ENCODE measurements at places on chromosomes 3 and 15.

GRCh38 chr3:126340081-126340511 lies 17.1 kb downstream of the KLF15 start:
- no peak overlapping the region for H3K4me3 ChIP-seq
- H3K36me3 ChIP-seq, result no peaks in the 10 kb centered on the region
- no peaks in the 10 kb centered on the region for H3K4me1 ChIP-seq
- no peak for DNase-seq

- no peak overlapping the region for H3K4me3 ChIP-seq
- no peaks in the 10 kb centered on the region for H3K36me3 ChIP-seq
- H3K27ac ChIP-seq, result no peak overlapping the region
- DNase-seq, result no peak
- no peaks in the 10 kb centered on the region for H3K4me1 ChIP-seq
- no peaks in the 10 kb centered on the region for H3K27me3 ChIP-seq
Observed at GRCh38 chr3:133377396-133377795, 22.5 kb upstream of the BFSP2 start.

DNA sequence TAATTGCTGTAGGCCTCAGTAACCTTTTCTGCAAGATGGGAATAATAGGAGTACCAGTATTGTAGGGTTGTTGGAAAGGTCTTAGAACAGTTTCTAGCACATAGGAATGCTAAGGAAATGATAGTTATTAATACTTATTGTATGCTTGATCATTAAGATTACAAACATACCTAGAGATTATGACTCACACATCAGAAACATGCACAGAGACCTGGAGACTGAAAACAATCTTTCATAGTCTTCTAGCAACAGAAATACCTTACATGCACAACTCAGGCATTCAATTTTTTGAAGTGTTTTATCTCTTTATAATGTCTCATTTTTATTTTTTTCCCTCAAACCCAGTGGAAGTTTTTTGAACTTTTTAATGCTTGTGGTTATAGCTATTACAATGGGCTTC lies 104.4 kb upstream of the ZBTB20 start:
- H3K36me3 ChIP-seq, result no peaks in the 10 kb centered on the region
- no peaks in the 10 kb centered on the region for H3K27me3 ChIP-seq
- no peak overlapping the region for H3K27ac ChIP-seq

DNA sequence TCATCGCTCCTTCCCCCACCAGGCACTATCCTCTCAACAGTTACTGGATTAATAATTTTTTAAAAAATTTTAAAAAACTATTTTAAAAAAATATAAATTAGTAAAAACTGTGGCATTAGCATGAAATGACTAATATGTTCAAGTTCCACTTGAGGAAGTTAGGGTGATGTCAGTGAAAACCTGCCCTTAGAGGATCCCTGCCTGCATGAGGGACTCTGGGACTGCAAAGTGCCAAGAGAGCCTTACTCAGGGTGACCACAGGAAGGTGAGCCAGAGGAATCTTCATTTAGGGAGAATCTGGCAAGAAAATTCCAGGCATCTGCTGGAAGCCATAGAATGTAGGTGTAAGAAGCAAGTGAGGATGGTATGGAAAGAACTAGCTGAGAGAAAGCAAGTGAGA lies 157.7 kb upstream of the BCL6 start:
- peaks cover 8% of the 10 kb centered on the region for H3K27me3 ChIP-seq
- DNase-seq, result no peak
- H3K36me3 ChIP-seq, result no peaks in the 10 kb centered on the region
- H3K4me1 ChIP-seq, result peaks cover 3% of the 10 kb centered on the region

DNA sequence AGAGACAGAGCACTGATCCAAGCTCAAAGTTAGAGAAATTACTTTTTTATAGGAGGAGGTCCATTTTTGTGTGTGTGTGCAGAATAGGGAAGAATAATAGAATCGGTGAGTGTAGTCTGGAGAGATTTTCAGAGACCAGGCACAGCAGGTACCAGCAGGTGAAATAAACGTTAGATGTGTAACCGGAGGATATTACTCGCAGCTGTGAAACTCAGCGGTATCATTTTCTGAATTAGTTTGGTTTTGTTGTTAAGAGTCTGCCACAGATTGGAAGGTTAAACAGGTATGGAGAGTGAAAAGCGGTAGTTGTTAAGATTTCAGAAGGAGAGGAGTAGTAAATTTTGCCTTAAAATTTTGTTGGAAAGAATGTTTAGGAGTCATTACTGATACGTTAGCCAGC lies 69.9 kb downstream of the RGMA start:
- H3K27me3 ChIP-seq, result no peaks in the 10 kb centered on the region
- no peak overlapping the region for H3K4me3 ChIP-seq
- peak overlapping the region; percentile 76 for H3K27ac ChIP-seq
- H3K36me3 ChIP-seq, result peaks cover 83% of the 10 kb centered on the region
- DNase-seq, result no peak

DNA sequence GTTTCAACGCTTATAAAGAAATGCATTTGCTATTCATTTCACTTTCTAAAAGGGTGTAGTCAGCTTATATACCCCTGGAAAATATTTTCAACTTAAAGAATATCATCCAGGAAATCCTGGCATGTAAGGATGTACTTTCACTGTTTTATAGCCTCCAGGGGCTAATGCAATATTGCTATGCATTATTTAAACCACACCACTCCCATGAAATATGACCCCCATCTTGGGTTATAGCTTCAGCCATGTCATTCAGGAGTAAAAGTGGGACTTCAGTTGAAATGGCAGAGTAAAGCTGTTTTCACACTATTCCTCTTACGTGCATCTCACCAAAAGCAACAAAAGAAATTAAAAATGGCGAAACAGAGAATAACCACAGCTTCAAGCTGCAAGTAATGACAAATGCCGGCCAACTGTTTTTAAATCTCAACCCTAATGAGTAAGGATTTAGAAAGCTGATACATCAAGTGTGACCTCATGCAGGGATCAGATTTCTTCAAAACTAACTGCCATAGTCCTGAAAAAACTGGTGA lies 84.5 kb downstream of the COL6A6 start:
- no peaks in the 10 kb centered on the region for H3K36me3 ChIP-seq
- no peak overlapping the region for H3K4me3 ChIP-seq
- DNase-seq, result no peak
- no peaks in the 10 kb centered on the region for H3K4me1 ChIP-seq

GRCh38 chr3:4493014-4493940 lies at the start of gene ITPR1:
TSS of gene ITPR1 (plus strand) at chr3:4493348. CDS start at chr3:4516492, 23,144 bp downstream.
- H3K27ac ChIP-seq, result peak within 1 kb of the TSS; percentile 85
- peaks cover 15% of the 10 kb centered on the region for H3K36me3 ChIP-seq
- DNase-seq, result peak; percentile 97
- H3K4me1 ChIP-seq, result peaks cover 33% of the 10 kb centered on the region

- H3K4me3 ChIP-seq, result peak overlapping the region; percentile 73
- peak overlapping the region; percentile 52 for H3K27ac ChIP-seq
- DNase-seq, result no peak
- no peaks in the 10 kb centered on the region for H3K36me3 ChIP-seq
Observed at GRCh38 chr3:27681249-27681748, 40.8 kb downstream of the EOMES start.

GRCh38 chr15:38207621-38208020 lies 45.0 kb upstream of the SPRED1 start:
- no peak for DNase-seq
- H3K4me1 ChIP-seq, result no peaks in the 10 kb centered on the region
- H3K27me3 ChIP-seq, result peaks cover 21% of the 10 kb centered on the region
- no peaks in the 10 kb centered on the region for H3K36me3 ChIP-seq

GRCh38 chr3:11096266-11097139 lies 57.8 kb upstream of the HRH1 start:
- no peaks in the 10 kb centered on the region for H3K27me3 ChIP-seq
- H3K4me1 ChIP-seq, result peaks cover 4% of the 10 kb centered on the region
- peak overlapping the region; percentile 29 for H3K4me3 ChIP-seq

Measured in T-helper 2 cell treated with Interferon-gamma antibody and Interleukin-4, amounts not matched to agents 5 μg/mL and 100 μg/mL, for 36 hours (primary cell).